CD8-positive, alpha-beta T cell (primary cell): ENCODE measurements at places on chromosomes 1 and 21. TPM values are rescaled to one million over a fixed set of nuclear protein-coding genes. Genes with fewer than 3 reads are reported as not detected.

The SMIM11 gene
- 1.7 TPM for total RNA-seq

The C1orf74 gene
- 0.75 TPM for total RNA-seq

The CDCA8 gene
- total RNA-seq: 0.25 TPM

The TCHHL1 gene
- not detected for total RNA-seq

The NBPF15 gene
- 53.5 TPM for total RNA-seq

The YRDC gene
- total RNA-seq: 32.8 TPM

The S100A7A gene
- total RNA-seq: not detected

The NBPF10 gene
- 1.9 TPM for total RNA-seq

The GBP5 gene
- total RNA-seq: 114 TPM

The CACYBP gene
- total RNA-seq: 122 TPM

The CRABP2 gene
- 4.6 TPM for total RNA-seq
